ENCODE measurements at places on chromosomes 1 and 21.

- no peak for DNase-seq
Measured at GRCh38 chr1:14321422-14321821, 277.1 kb upstream of the KAZN start.

GRCh38 chr21:46637952-46638746, 2.7 kb downstream of the PRMT2 start:
- DNase-seq: no peak

- no peak for DNase-seq
Measured at GRCh38 chr1:33039840-33040239, 3.2 kb upstream of the AK2 start.

GRCh38 chr1:35564037-35564883, 6.7 kb downstream of the NCDN start:
- DNase-seq: peak; percentile 53

GRCh38 chr1:210373878-210374599, 45.3 kb downstream of the HHAT start:
- DNase-seq: peak; percentile 13

- DNase-seq: no peak
Measured at GRCh38 chr21:45054227-45054926, 20.0 kb upstream of the ADARB1 start.

GRCh38 chr1:19220080-19220846, 10.2 kb upstream of the UBR4 start:
- no peak for DNase-seq

- no peak for DNase-seq
Measured at GRCh38 chr1:114037962-114038816, 58.9 kb downstream of the OLFML3 start.

DNA sequence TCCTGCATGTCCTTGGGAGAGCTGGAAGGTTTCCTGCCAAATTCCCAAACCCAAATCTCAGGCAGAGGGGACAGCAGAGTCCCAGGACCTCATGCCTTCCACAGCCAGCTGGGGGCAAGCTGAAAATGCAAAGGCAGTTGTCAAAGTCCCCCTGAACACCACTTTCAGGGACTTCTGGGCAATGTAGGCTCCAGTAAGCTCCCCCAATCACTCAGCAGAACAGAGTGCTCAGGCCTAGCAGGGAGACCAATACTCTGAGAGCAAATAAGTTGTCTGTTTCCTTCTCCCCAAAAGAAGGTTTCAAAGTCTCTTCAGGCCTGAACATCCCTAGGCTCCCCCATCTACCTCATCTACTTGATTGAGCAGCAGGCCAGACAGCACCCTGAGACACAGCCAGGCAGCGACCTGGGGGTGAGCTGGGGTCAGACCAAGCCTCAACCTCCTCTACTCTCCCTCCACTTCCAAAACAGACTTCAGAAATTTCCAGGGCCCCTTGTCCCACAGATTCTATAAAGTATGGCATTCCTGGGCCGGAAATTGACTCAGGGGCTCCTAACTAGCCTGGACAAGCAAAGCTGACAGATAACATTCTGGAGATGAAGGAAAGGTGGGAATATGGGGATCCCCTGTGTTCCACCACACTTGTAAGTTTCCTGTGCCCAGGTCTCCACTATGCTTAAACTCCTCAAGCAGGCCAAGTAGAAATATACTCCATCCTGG, 1.9 kb downstream of the SLC9A1 start:
- no peak for DNase-seq

DNA sequence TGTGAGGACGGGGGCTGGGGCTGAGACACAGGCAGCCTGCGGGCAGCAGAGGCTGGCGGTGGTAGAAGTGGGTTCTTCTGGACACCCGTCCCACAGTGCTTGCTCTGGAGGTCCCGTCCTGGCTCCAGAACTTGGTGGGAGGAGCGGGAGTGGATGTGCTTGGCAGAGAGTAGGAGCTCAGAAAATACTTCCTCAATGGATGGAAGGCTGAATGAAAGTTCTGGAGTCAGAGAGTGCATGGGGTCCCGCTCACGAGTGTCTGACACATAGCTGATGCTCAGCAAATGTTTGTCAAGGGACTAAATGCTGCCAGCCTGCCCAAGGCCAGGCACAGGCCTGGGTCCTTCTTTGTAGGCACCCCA, 13.4 kb upstream of the NES start:
- DNase-seq: no peak

- DNase-seq: no peak
Measured at GRCh38 chr1:41671116-41671755, 186.8 kb upstream of the EDN2 start.

- DNase-seq: no peak
Measured at GRCh38 chr1:199716729-199717128, 310.8 kb upstream of the NR5A2 start.

GRCh38 chr21:41316200-41317062, at the start of gene FAM3B:
FAM3B (plus strand) TSS chr21:41316801; CDS start chr21:41316880, 79 bp downstream.
- no peak for DNase-seq

DNA sequence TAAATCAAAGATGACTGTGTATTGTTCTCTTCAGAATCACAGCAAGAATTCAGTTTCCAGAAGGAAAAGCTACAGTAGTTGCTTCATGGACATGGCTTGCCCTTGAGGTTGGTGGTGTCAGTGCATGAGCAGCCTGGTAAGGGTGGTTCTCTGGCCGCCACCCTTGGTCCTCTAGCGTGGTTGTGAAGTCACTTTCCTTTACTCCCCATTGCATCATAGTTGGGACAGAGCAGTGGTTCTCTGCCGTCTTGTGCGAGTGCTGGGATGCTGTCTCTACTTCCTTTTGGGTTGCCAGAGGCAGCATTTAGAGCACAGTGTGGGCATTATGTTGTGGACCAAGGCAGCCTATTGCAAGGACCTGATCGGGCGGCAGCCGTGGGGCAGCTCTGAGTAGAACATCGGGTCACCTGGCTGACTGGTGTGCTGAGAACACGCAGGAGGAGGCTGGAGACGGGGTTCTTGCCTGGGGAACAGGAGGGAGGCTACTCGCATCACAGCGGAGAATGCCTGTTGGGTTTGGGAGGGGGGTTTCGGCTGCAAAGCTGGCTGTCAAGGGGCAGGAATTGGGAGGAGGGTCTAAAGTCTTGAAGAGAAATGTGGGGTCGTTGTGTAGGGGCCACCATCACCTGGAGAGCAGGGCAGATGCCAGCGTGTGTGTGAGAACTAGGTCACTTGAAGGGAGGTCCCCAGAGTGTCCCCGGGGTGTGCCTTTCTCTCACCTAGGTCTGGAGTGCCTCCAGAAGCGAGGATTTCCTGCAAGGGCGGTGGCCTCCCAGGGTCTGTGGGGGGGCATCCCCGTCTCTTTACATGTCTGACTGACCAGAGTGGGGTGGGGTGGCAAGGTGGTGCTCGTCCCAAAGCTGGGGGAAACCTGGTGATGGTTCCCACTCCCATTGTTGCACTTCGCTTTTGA, 6.3 kb downstream of the ARF1 start:
- no peak for DNase-seq

- no peak for DNase-seq
Measured at GRCh38 chr1:162660574-162660973, 28.3 kb downstream of the DDR2 start.

- DNase-seq: no peak
Measured at GRCh38 chr21:21458124-21458631, 460.0 kb downstream of the NCAM2 start.

DNA sequence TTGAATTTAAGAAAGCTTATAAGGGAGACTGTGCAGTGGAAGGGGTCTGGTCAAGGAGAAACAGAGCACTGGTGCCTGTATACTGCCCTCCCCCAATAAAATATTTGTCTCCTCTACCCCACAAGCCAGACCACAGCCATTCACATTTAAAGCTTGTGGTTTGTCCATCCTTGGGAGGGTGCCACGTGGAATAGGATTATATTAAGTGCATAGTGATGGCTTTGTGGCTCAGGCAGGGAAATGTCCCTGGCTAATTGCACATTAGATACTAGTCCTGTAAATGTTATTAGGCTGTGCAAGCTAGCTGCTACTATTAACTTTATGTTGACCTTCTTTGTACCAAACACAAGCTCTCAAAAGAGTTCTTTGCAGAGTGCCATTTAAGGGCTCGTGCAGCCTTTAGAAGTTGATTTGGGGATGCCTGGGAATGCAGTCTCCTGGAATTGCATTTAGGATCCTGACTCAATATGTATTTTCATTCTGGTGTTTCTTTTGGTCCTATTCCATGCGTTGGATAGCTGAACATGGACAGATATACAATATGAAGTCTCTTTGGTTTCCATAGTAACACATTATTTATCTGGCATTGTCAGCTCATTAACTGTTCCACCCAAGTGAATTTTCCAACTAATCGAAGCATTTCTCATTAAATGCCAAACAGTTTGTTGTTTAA, 210.6 kb downstream of the ROR1 start:
- DNase-seq: no peak

GRCh38 chr1:195960580-195960979, 647.7 kb downstream of the KCNT2 start:
- no peak for DNase-seq

GRCh38 chr1:51989582-51990477, 670 bp downstream of the RAB3B start:
- no peak for DNase-seq

DNA sequence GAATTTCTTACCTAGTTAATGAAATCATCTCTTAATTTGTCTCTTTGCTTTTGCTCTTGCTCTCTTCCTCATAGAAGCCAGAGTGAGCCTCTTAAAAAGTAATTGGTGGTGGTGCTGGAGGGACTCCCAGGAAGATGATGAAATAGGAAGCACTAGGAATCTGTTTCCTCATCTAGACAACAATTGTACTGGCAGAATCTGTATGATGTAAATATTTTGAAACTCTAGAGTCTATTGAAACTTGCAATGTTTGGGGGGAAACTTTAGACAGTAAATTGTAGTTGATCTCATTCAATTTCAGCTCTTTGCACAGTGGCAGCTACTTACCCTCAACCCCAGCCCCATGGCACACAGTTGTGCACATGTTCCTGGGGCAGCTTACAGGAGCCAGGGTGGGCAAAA, 10.6 kb downstream of the RGSL1 start:
- no peak for DNase-seq

GRCh38 chr21:17576080-17576835, 36.4 kb downstream of the BTG3 start:
- no peak for DNase-seq

Data from activated CD4-positive, CD25-positive, alpha-beta regulatory T cell (primary cell).